ENCODE measurements at places on chromosomes 5 and 9.

GRCh38 chr9:133657120-133657661 is 21.0 kb downstream of the DBH start:
- DNase-seq, result no peak

- no peak for DNase-seq
Measured at GRCh38 chr9:6354072-6354686, 26.0 kb downstream of the TPD52L3 start.

DNA sequence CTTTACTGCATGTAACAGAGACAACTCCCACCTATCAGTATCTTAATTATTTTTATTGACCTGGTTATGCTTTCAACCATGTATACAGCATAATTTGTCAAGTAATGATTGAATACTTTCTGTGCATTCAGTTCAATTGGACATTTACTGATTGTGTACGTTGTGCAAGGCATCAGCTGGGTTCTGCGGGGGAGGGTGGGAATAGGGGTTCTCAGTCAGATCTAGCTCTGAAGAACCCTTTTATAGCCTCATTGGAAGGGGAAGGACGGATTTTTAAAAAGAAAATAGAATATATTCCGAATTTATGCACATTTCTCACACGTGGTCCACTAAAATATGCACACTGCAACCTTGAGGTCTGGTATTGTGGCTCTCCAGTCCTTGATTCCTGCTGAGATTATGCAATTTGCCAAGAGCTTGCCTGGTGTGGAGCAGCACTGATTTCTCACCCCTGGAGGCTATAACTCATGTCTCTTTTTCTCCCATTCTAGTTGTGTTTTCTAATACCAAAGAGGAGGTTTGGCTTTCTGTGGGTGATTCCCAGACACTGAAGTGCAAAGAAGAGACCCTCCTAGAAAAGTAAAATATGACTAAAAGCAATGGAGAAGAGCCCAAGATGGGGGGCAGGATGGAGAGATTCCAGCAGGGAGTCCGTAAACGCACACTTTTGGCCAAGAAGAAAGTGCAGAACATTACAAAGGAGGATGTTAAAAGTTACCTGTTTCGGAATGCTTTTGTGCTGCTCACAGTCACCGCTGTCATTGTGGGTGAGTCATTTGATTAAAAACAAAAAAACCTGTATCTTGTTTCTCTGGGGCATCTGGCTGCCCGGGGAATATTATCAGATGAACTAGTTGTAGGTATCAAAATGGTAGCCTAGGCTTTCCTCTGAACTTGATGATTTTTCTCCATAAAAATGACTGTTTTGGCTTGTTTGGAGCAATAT is 1.7 kb downstream of the SLC1A3 start:
- no peak for DNase-seq

DNA sequence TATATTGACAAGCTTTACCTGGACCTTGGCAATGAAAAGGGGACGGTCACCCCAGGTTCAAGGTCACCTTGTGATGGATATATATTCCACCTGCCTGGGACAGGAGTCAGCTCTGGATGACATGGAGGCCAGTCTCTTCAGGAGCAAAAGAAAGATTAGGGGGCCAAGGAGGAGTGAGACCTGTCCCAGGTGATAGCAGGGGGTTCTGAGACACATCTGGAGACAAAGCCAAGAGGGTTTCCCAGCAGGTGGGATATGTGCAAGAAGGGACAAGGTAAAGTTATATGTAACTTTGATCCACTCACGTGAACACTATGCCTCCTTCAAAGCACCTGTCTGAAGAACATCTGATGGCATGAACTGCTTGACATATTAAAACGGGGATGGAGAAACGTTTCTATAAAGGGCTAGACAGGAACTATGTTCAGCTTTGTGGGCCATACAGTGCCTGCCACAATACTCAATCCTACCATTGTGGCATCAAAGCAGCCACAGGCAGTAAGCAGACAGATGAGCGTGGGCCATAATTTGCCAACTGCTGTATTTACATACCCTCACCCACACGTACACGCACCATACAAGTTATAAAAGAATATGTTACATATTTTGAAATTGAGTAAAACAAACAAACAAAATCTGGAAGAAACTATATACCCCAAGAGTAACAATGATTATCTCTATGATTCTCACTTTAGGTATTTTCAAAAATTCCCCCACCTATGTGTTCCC is 62.9 kb upstream of the ZNF622 start:
- no peak for DNase-seq

GRCh38 chr5:1495525-1495897 is 28.2 kb downstream of the LPCAT1 start:
- no peak for DNase-seq

GRCh38 chr5:157912621-157913325 is 53.8 kb upstream of the CLINT1 start:
- no peak for DNase-seq

- DNase-seq, result no peak
Measured at GRCh38 chr5:77725616-77726015, 50.5 kb downstream of the TBCA start.

DNA sequence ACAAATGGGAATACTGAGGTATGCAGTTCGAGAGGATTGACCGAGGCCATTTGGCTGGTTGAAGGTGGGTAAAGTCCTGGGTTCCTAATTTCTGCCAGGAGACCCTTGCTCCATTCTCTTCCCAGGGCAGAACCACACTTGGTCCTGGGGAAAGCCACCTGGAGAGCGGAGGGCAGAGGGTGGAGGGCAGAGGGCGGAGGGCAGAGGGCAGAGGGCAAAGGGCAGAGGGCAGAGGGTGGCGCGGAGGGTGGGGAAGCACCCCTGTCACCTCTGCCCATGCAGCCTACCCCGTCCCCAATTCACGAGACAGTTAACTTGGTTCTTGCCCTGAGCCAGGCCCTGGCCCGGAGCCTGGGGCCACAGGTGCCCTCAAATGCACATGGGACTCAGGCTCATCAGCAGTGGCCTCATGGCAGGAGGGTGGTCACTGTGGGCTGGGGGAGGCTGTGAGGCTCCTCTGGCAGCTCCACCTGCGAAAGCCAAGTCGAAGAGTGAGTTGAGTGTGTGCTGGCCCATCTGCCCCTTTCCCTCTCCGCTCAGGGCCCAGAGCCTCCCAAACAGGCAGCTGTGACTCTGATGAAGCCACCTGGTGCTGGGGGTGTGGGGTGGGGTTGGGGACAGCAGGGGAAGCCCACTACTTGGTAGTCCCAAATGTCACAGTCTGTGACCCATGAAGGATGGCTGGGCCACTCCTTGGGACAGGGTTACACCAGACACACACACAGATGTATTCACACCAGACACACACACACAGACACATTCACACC is 28.0 kb upstream of the FCN1 start:
- no peak for DNase-seq

- DNase-seq, result no peak
Measured at GRCh38 chr9:133273819-133274218, 1.2 kb downstream of the ABO start.

GRCh38 chr5:73028991-73029595 is 73.3 kb downstream of the FCHO2 start:
- no peak for DNase-seq

DNA sequence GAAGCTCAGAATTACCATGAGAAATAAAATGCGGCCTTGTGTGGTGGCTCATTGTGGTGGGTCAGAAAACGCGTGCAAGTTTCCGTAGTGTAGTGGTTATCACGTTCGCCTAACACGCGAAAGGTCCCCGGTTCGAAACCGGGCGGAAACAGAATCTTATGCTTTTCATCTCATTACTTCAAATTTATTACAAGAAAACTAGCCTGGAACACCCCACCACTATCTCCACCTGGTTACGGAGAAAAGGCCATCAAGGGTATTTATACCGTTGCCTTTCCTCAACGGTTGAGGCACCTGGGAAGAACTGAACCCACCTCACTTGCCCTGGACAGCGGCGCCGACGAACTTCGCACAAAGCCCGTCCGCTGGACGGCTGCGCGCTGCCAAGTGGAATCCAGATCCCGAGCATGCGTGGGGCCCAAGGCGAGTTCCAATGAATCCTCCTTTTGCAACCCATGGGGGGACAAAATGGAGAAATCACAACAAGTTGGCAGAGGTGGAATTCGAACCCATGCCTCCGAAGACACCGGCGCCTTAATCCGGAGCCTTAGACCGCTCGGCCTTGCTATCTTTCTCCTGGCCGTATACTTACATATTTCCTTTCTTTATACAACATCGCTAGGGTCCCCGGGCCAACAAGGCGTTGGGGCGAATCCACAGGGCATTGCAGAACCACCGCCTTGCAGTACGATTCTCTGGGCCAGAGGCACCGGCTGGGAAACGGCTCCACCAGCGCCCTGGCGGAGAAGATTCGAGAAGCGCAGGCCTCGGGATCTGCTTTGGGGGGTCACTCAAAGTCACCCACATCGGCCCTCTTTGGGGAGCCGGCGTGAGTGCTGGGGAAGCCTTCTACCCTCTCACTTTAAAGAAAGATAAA is 16.9 kb downstream of the OR2V2 start:
- DNase-seq, result no peak

GRCh38 chr9:33227008-33227398 is 13.0 kb upstream of the SPINK4 start:
- no peak for DNase-seq

- DNase-seq, result no peak
Measured at GRCh38 chr9:129126749-129127618, 15.8 kb downstream of the PTPA start.

DNA sequence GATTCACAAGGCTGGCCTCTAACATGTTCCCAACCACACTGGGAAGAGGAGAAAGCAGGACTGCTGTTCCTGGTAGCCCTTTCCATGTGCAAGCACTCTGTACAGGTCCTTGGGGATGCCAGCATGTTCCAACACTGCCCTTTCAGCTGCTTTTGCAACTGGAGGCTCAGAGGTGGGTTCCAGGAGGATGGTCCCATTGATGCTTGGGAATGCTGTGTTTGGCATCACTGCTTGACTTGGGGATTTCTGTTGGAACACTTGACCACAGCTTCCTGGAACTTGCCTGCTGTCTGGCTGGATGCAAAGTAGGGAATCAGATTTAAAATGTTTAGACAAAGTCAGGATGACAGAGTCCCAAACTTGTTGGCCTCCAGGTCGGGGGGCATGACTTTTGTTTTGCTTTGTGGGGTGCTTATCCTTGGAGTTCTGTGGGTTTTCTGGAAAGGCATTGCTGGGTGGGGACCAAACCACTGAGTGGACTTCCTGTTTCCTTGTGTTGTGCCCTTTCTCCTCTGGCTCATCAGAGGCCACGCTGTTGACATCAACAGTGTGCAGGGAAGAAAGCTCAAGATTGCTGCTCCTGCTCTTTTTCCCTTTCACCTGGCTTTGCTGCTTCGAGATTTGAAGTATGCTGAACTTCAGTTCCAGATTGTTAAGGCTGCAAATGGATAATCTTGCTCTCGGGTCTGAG is 148.5 kb upstream of the RPS23 start:
- DNase-seq, result no peak

DNA sequence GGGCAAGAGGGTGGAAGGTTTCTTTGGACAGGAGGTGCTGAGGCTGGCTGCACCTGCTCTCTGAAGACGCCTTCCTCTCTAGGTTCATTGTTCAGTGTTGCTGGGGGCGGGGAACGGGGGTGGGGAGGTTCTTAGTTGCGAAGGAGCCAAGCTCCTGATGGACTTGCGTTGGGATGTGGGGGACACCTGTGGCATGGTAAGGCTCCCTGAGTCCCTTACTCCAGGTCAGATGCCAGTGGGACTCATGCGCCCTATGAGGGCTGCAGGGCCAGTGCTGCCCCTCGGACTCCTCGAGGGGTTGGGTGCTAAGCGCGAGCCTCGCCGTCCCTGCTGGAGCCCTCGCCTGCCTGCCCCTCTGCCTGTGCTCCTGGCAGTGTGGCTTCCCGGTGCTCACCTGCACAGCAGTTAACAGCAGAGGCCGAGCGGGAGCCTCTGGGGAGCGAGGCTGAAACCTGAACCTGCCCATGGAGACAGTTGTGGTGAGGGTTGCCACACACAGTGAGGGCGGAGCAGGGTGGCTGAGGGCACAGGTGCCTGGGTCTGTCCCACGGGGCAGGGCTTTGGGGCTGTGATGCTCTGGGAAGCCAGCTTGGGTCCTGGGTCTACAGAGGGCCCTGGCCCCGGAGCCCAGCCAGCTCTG is 5.5 kb downstream of the RNU6ATAC start:
- DNase-seq, result no peak
